ENCODE measurements at places on chromosomes 2 and 18. TPM values are rescaled to one million over a fixed set of nuclear protein-coding genes. Genes with fewer than 3 reads are reported as not detected.

The MYCN gene
- total RNA-seq = 145 TPM

The SCYGR4 gene
- total RNA-seq = not detected

The ERCC3 gene
- total RNA-seq = 62.7 TPM

The STEAP3 gene
- total RNA-seq = 18.2 TPM

The VIT gene
- total RNA-seq = not detected

The ROCK2 gene
- 28.0 TPM for total RNA-seq

The LONRF2 gene
- total RNA-seq = 0.24 TPM

The POMC gene
- 12.3 TPM for total RNA-seq

DNA sequence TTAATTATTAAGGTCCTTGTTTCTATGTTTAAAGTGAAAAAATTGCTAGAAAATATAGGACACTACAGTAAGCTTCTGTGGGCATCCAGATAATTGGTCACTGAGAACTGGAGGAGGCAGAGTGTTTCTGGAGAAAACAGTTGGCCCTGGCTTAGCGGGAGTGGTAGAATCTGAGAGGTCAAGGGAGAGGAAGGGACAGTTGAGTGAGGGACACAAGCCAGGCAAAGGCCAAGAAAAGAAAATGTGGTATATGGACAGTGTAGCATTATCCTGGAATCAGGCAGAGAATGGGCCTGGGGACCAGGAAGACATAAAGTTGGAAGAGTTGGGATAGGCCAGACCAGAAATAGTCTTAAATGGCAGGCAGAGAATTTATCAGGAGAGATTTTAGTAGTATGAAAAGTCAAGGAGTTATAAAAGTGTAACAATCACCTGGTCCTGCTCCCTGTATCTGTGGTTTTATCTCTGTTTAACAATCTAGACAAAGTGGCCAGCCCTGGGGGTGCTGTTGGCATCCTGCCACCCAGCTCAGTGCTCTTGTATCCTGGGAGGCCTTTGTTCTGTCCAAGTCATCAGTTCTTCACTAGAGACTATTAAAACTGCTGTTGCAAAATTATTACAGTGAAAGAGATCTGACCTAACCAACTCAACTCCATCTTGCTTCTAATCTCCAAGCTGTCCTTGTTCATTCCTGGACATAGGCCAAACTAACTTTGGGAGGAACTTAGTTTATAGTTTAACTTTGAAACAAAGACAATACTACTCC, 15.4 kb upstream of the MSGN1 start:
- DNase-seq = no peak

DNA sequence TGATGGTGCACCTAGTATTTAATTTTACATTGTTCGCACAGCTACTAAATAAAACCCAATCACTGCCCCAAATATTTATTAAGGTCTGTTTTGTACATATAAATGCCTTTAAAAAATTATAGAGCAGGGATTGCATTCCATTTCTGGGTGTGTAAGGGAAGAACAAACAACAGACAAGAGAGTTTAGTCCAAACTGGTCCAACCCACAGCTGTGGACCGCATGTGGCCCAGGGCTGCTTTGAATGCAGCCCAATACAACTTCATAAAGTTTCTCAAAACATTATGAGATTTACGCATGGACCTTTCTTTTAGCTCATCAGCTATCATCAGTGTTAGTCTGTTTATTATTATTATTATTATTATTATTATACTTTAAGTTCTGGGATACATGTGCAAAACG, 114.8 kb upstream of the LRATD1 start:
- no peak for DNase-seq

DNA sequence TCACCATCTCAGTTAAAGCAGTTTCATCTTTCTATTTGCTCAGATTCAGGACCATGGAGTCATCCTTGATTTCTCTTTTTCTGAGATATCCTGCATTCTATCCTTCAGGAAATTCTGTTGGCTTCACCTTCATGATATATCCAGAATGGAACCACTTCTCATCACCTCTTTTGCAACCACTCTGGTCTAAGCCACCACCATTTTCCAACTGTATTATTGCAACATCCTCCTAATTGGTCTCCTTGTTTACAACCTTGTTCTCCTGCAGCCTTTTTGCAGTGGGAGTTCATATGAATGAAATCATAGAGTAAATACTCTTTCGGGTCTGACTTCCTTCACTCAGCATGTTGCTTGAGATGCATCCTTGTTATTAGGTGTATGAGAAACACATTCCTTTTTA, 3.4 kb upstream of the EFEMP1 start:
- DNase-seq = no peak

GRCh38 chr2:233380132-233380895, 26.0 kb downstream of the DGKD start:
- no peak for DNase-seq

DNA sequence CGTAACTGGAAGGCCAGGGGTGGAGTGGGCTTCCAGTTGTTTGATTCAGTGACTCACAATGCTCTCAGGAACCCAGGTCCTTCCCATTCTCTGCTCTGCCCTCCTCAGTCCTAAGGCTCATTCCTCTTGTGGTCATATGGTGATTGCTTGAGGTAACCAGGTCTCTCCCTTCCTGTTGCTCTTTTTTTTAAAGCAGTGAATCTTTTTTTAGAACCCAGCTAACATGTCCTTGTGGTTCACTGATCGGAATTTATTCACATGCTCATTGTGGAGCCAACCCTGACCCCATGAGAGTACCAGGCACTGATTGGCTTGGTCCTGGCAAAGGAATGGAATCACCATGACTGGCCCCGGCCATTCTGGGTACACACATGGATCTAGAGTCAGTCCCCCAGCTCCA, 7.4 kb downstream of the THNSL2 start:
- no peak for DNase-seq

DNA sequence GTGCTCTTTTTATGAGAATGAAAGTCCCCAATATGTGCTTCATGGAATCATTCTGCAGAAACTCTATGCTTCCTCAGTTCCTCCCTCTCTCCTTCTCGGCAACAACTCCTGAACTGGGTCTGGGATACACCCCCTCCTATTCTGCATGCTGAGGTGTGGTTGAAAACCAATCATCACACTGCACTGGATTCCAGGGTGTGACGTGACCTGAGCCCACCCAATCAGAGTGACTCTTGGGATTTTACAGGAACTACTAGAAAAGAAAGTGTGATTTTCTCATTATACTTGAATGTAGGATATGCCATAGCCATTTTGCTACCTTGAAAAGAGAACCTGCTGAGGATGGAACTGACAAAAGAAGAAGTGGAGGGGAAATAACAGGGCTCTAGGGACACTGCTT, 36.3 kb downstream of the ACVR1 start:
- no peak for DNase-seq

- no peak for DNase-seq
These were observed 738.3 kb upstream of the HS6ST1 start for GRCh38 chr2:129056959-129057317.

DNA sequence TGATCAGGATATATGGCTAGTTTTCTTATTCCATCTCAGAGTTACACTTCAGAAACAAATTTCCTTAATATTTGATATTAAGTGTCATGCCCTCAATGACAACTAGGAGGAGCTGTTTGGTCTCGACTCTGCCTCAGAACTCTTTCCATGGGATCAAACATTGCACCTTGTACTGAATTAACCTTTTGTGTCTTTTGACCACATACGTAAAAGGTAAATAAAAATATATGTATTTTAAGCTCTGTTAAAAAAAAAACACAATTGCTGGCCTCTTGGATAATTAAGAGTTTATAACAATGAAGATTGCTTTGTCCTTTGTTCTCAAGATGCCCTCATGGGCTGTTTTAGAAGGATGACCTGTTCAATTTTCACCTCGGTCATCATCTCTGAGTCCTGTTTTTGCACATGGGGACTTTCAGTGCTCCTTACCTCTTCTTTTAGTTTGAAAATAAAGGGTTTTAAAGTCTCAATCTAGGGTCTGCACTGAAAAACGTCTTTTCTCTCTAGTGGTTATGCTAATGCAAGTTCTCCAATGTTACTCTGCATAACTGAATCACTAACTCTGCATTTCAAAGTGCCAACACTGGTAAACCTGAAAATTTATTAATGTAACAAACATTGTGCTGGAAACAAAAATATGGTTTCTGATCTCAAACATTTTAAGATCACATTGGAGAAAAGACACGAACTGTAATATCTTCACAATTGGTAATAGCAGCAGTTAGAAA, 18.8 kb upstream of the FN1 start:
- peak; percentile 62 for DNase-seq

DNA sequence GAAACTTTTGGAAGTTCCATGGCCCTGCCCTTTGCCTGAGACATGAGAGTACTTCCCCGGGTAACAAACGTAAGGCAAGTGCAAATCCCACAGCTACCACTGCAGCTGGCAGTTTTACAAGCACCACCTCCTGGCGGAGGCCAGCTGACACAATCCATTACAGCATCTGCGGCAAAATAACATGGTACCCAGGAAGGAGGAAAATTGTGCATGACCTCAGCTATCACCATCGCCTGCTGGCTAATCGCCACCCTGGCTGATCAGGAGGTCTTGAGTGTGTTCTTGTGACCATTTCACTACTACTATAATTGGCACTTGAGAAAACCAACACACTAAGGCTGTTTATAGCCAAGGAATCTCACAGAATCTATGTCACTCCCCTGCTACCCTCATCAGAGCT, 71.7 kb upstream of the SERPINE2 start:
- no peak for DNase-seq

GRCh38 chr18:12840382-12840781, 43.7 kb downstream of the PTPN2 start:
- DNase-seq = no peak

GRCh38 chr2:75065402-75066008, 107.1 kb downstream of the POLE4 start:
- DNase-seq = no peak

- no peak for DNase-seq
These were observed 220.2 kb upstream of the CCDC68 start for GRCh38 chr18:55179425-55179824.
